ENCODE measurements at places on chromosomes 6 and 20.

- no peak for DNase-seq
Observed at GRCh38 chr6:92826633-92827032, 592.7 kb downstream of the EPHA7 start.

- no peak for DNase-seq
Observed at GRCh38 chr6:154737424-154737823, 4.2 kb downstream of the SCAF8 start.

DNA sequence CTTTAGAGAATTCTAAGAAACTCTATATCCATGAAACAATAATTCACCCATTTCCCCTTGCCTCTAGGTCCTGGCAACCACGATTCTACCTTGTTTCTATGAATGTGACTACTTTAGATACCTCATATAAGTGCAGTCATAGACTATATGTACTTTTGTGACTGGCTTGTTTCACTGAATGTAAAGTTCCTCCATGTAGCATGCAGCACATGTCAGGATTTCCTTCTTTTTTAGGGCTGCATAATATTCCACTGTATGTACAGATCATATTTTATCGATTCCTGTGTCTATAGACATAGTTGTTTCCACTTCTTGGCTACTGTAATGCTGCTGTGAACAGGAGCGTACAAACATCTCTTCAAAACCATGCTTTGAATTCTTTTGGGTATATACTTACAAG lies 11.7 kb downstream of the EEF1E1 start:
- no peak for DNase-seq

GRCh38 chr6:150865406-150866146 lies at the start of gene MTHFD1L:
MTHFD1L (plus strand) TSS chr6:150865702; CDS start chr6:150865823, 121 bp downstream.
- DNase-seq, result peak; percentile 80

DNA sequence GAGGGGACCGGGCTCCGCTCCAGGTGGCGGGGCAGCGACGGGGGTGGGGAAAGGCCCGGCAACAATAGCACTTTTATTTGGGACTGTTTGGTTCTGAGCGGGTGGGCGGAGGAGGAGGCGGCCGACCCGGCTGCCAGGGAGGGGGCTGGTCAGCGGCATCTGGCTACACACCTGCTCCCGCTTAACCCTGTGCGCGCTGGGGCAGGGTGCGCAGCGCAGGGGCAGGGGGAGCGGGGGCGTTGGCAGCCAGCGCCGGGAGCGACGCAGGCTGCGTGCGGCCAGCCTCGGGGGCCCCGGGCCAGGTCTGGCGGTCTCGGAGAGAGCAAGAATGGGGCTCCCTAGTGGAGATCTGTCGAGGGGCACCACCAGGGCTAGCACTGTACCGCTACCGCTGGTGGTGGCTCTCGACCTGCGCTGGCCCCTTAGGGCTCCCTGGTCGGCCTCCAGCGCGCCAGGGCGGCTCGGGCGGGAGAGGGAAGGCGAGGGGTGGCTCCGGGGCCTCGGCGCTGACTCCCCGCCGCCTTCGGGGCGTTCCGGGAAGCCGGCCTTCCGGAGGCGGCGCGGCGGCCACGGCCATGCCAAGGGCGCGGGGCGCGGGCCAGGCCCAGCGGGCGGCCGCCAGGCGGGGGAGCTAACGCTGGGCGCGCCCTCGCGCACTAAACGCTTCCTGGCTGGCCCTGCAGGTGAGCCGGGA lies 92.4 kb downstream of the NCR2 start:
- no peak for DNase-seq

Data from AG09319 (cell line).